ENCODE measurements at places on chromosomes 11 and 22.

GRCh38 chr22:35442471-35442870, 42.5 kb downstream of the MCM5 start:
- no peak for DNase-seq

DNA sequence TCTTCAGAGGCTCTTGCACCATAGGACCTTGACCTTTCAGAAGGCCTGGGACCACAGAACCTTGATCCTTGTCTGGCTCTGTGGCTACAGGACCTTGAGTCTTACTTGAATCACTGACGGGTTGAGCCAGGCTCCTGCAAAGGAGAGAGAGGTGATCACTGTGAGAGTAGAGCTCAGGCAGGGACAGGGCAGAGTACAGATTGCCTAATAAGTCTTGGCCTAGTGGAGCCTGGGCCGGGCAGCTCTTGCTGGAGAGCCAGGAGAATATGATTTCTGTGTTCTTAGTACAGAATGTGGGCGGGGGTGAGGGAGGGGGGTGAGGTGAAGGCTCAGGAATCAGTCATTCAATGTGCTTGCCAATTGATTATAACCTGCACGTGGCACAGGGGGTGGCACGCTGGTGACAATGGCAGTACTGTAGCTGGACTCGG, 26.0 kb downstream of the SERPINH1 start:
- DNase-seq = no peak

DNA sequence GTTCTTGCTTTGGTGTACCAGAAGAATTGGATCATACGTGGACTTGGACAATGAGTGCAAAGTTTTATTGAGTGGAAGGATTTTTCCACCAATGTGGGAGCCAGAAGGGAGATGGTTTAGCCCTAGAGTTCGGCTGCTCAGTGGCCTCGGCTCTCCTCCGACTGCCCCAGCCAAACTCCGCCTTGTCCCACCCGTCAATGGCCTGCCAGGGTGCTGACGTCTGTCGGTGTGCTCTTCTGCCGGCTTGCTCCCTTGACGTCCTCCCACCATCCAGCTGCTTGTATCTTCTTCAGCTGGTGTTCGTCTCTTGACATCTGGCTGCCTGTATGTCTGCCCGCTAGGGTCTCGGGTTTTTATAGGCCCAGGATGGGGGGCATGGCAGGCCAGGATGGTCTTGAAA, 154.8 kb downstream of the APOL5 start:
- DNase-seq = no peak

GRCh38 chr11:131579932-131580387, 209.5 kb downstream of the NTM start:
- no peak for DNase-seq

GRCh38 chr11:117589063-117589462, 208.0 kb downstream of the DSCAML1 start:
- DNase-seq = no peak

GRCh38 chr11:122076512-122077120, 39.4 kb downstream of the BLID start:
- DNase-seq = no peak

- no peak for DNase-seq
Observed at GRCh38 chr11:68373815-68374501, 61.6 kb downstream of the LRP5 start.

DNA sequence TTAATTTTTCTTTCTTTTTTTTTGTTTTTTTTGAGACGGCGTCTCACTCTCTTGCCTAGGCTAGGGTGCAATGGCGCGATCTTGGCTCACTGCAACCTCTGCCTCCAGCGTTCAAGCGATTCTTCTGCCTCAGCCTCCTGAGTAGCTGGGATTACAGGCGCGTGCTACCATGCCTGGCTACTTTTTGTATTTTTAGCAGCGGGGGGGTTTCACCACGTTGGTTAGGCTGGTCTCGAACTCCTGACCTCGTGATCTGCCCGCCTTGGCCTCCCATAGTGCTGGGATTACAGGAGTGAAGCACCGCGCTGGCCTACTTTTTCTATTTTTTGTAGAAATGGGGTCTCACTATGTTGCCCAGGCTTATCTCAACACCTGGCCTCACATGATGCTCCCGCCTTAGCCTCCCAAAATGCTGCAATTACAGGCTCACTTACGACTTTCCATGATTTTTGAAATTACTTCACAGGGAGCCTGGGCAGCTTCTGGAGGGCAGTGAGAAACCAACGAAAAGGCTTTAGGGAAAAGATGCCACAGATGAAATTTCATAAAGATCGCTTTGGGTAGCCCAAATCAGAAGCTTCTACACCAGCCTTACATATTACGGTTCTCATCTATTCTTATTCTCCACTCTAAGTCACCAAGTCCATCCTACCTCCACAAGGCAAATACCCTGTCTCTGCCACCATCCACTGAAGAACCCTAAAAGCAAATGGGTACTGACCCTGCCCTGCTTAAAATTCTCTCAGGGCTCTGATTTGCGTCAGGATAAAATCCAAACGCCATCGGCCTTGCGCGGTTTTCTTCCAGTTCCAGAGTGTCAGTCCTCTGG, 866 bp upstream of the RRM1 start:
- no peak for DNase-seq

Measured in effector CD4-positive, alpha-beta T cell (primary cell).